8988T (cell line): ENCODE measurements at places on chromosomes 11 and 22.

DNA sequence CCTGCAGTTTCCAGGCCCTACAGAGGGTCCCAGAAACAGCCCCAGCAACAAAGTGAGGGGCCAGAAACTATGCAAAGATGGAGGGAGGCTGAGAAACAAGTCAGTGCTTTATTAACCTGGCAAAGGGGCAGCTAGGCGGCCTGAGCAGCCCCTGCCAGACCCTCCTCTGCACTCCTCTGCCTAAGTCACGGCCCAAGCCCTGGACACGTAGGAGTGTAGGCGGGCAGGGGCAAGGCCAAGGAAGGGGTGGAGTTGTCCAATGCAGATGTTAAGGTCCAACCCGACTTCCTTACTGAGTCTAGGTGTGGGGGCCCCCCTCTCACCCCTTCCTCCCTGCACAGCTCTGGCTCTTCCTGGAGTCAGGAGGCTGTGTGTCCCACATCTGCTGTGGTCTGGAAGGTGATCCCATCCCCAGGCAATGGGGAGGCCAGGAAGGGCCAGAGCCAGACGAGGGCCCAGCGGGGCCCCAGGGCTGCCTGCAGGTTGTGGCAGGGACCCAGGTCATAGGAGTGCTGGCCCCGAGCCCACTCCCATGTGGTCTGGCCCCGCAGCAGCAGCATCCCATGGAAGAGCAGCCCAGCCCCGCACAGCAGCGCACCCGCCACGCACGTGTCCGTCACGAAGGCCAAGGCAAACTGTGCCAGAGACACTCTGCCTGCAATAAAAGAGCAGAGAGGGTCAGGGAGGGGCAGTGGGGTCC is 6.5 kb downstream of the ZDHHC24 start:
- DNase-seq: no peak

GRCh38 chr22:45006964-45007390 is 2.8 kb downstream of the PHF21B start:
- no peak for DNase-seq

GRCh38 chr11:13030857-13031256 is 21.7 kb downstream of the RASSF10 start:
- no peak for DNase-seq

GRCh38 chr11:78499971-78500370 is 74.7 kb downstream of the NARS2 start:
- no peak for DNase-seq

DNA sequence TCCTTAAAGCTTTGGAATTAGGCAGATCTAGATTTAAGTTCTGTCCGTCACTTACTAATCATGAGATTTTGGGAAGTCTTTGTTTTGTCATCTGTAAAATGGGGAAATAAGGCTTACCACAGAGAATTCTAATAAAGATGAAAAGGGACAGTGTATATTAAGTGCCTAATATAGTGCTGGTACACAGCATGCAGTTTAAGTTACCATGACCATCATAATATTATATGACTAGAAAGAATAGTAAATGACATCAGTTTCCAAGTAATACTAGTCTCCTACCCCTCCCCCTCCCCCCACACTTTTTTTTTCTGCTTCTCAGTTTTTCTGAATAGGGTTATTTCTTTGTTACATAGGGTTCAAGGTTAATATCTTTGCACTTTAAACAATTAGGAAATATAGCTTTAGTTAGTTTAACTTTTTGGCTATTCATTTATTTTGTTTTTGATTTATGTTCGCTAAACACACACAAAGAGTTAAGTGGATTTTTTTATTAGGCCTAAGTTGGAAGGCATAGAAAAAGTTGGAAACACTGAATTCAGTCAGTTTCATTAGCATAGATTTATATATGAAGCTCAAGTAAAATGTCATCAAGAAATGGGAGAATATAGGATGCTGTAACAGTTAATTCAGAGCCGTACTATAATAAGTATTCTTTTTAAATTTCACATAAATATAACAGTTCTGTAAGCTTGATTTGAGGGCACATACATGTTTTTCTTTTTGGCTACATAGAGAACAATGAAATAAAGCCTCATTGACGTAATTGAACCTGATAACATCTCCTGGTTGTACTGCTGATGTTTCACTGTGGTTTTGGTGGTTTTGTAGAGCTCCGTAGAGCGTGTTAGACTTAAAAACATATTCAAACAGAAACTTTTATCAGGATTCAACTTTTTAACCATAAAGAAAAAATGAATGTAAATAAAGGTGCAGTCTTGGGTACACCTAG is 121.2 kb downstream of the PDE3B start:
- no peak for DNase-seq

- DNase-seq: no peak
These were observed 30.3 kb downstream of the DKK3 start for GRCh38 chr11:11978098-11978637.
